Spleen (tissue), 13 donors: ENCODE measurements at places on chromosomes 12 and 14. TPM values are rescaled to one million over a fixed set of nuclear protein-coding genes. Genes with fewer than 3 reads are reported as not detected.

- DNase-seq = peak; percentile 61
- H3K4me1 ChIP-seq = peaks cover 35% of the 10 kb centered on the region
- no peaks in the 10 kb centered on the region for H3K27me3 ChIP-seq
- H3K27ac ChIP-seq = no peak overlapping the region
- H3K36me3 ChIP-seq = no peaks in the 10 kb centered on the region
These were observed 11.7 kb upstream of the CACNA2D4 start for GRCh38 chr12:1929985-1930802.

The KICS2 gene
- 14.6 TPM for total RNA-seq

DNA sequence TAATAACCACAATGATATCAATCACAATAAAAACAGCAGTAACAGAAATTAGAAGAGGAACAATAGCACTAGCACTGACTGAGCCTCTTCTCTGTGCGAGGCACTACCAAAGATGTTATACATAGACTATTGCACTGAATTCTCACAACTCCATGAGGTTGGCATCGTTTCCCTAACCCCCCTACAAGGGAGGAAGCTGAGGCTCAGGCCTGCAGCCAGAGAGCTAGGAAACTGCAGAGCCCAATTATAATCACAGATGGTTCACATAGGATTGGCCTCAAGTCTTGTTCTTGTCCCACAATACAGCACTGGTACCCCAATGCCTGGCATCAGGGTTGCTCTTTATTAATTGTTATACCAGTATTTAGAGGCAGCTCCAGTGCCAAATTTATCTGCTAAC, 278.0 kb downstream of the CEP128 start:
- no peak overlapping the region for H3K4me3 ChIP-seq
- no peaks in the 10 kb centered on the region for H3K36me3 ChIP-seq
- H3K27ac ChIP-seq = no peak overlapping the region
- DNase-seq = no peak
- H3K27me3 ChIP-seq = no peaks in the 10 kb centered on the region

- no peak for DNase-seq
- no peaks in the 10 kb centered on the region for H3K27me3 ChIP-seq
- no peak overlapping the region for H3K27ac ChIP-seq
- H3K36me3 ChIP-seq = peaks cover 97% of the 10 kb centered on the region
These were observed 51.7 kb upstream of the CFL2 start for GRCh38 chr14:34766060-34766459.

The LRRIQ1 gene
- total RNA-seq = 0.52 TPM

DNA sequence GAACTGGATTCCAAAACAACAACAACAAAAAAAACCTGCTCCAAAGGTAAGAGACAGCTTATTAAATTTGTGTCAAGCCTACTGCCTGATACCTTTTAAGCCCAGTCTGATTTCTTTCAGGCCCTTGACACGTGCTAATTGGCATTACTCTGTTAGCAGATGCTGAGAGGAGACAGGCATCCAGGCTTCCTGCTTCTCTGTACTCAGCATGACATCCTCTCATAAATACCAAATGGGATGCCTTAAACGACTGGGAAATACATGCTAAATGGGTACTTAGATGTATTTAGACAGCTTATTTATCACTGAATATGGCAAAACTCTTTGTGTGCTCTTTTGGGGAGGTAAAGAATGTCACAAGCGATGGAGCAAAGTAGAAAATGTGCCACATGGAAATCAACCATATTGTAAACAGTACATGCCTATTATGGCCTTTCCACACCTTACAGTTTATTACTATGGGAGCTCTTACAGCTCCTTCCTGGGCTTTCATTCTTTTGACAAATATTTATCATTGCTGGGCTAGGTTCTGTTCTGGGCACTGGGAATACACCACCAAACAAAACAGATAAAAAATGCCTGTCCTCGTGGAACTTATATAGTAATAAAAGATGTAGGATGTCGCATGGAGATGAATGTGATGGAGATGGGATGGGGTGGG, 11.5 kb upstream of the PCED1B start:
- no peaks in the 10 kb centered on the region for H3K27me3 ChIP-seq
- H3K36me3 ChIP-seq = no peaks in the 10 kb centered on the region
- H3K4me1 ChIP-seq = no peaks in the 10 kb centered on the region
- DNase-seq = no peak
- no peak overlapping the region for H3K4me3 ChIP-seq
- H3K27ac ChIP-seq = no peak overlapping the region

DNA sequence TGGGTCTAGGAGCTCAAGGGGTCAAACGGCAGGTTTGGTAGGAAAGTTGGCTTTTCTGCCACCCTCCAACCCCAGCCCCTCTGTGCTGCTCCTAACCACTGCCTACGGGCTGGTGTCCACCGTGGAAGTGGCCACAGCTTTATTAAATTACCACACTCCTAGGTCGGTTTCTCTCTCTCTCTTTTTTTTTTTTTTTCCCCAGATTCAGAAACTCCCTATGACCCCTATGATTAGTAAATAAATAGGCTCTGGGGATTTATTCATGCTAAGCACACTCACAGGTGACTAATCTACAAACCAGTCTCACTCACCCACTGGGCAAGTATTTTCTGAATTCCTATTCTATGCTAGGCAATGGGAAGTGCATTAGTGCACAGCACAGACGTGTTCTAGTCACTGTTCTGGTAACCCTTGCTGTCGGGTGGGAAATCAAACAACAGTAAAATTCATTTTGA, 8.7 kb upstream of the DDX47 start:
- no peak overlapping the region for H3K4me3 ChIP-seq
- H3K27me3 ChIP-seq = no peaks in the 10 kb centered on the region
- no peaks in the 10 kb centered on the region for H3K36me3 ChIP-seq
- no peak overlapping the region for H3K27ac ChIP-seq
- DNase-seq = no peak

- no peak overlapping the region for H3K27ac ChIP-seq
- DNase-seq = no peak
- no peak overlapping the region for H3K4me3 ChIP-seq
These were observed 8.2 kb downstream of the MDM2 start for GRCh38 chr12:68815928-68816800.

The TEAD4 gene
- 24.2 TPM for total RNA-seq

DNA sequence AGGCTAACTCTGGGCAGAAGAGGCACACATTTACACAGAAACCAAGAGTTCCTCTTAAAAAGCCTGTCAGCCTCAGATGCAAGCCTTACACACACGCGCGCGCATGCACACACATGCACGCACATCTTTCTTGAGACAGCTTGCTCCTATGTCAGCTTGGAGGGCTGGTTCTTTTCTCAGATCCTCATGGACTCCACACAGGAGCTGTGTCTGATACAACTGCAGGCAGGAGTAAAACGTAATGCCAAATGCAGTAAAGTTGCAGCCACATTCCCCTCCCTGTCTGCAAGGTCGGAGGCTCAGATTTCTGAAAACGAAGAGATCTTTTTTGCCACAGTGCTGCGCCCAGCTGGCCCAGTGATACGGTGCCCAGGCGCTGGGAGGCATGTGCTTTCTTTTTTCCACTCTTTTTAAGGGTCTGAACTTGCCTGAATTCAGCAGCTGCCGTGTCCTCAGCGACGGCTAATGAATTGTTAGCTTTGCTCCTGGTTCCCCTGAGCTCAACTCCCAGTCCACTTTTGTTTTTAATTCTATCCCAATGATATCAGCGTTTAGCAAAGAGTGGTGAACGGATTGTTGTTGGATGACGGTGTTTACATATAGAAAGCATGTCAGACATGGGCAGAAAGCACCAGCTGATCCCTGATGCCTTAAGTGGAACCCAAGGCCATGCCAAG, 72.9 kb upstream of the FOXN3 start:
- peaks cover 10% of the 10 kb centered on the region for H3K4me1 ChIP-seq
- H3K27ac ChIP-seq = no peak overlapping the region
- no peak overlapping the region for H3K4me3 ChIP-seq
- DNase-seq = peak; percentile 49
- no peaks in the 10 kb centered on the region for H3K27me3 ChIP-seq
- no peaks in the 10 kb centered on the region for H3K36me3 ChIP-seq

DNA sequence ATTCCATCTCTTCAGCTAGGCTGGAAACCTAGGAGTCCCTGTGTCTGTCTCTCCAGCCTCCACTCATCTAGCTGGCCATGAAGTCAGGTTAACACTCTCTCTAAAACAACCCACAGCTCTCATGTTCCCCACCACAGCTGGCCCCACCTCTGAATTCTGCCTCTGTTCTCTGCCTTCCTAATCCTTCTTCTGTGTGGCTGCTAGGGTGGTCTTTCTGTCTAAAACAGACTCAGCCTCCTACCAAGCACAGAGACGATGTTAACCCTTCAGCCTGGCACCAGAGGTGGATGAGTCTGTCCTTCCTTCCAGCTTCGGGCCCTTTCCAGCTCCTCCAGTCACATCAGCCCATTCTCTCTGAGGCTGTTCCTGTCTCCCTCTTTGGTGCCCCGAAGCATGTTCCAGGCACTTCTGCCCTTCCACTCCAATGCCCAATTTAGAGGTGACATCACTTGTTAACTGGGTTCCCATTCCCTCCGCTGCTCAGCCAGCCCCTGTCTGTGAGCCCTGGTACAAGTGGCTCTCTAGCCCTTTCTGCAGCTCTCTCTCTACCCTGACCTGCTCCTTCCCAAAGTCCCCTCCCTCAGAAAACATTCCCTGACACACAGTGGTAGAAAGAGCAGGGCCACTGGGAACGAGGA, 9.1 kb downstream of the FIGNL2 start:
- peaks cover 2% of the 10 kb centered on the region for H3K4me1 ChIP-seq
- H3K27me3 ChIP-seq = peaks cover 12% of the 10 kb centered on the region
- no peaks in the 10 kb centered on the region for H3K36me3 ChIP-seq
- no peak for DNase-seq
- no peak overlapping the region for H3K27ac ChIP-seq
